ENCODE measurements at places on chromosomes 4 and X.

GRCh38 chr4:104860238-104861123, 286.2 kb upstream of the TET2 start:
- DNase-seq, result peak; percentile 82

GRCh38 chrX:18146954-18147353, 73.7 kb downstream of the BEND2 start:
- DNase-seq, result peak; percentile 39

GRCh38 chr4:81221303-81222081, 6.5 kb upstream of the PRKG2 start:
- no peak for DNase-seq

DNA sequence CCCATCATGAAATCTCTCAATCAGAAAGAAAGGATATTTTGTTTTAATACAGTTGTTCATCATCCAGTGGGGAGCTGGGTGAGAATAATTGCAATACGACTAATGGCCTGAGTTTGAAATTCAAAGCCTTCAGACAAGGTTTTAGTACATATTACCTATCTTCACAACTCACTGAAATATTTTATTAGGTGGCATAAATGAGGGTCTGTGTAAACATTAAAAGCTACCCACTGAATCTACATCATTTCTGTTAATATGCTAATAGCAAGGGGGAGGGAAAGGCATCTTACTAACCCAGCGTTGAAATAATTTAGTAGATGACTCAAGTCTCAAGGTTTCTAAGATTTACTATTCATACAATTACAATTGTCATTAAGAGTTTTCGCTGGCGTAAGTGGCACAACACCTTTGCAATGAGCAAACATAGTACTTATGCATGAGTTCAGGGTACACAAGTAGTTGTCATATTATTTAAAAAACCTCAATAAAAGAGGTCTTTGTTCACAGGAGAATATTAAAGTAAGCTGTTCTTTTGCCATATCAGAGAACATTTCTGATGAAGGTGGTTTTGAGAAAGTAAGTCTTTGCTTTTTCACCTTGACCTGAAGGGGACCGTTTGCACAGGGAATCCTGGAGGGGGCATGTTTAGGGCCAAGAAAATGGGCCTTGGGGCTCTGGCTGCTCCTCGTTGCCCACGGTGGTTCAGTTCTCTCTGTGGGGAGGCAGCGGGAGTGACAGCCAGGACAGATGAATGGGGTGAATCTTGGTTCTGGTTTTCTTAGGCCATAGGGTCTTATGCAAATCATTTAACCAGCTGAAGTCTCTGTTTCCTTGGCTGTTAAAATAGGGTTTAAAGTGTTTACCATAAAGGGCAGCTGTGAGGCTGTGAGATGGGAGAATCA, 4.5 kb upstream of the RHOH start:
- peak; percentile 40 for DNase-seq

GRCh38 chr4:85793233-85793585, 318.3 kb downstream of the ARHGAP24 start:
- DNase-seq, result no peak

- no peak for DNase-seq
These were observed 86.6 kb downstream of the HUWE1 start for GRCh38 chrX:53599781-53600396.

DNA sequence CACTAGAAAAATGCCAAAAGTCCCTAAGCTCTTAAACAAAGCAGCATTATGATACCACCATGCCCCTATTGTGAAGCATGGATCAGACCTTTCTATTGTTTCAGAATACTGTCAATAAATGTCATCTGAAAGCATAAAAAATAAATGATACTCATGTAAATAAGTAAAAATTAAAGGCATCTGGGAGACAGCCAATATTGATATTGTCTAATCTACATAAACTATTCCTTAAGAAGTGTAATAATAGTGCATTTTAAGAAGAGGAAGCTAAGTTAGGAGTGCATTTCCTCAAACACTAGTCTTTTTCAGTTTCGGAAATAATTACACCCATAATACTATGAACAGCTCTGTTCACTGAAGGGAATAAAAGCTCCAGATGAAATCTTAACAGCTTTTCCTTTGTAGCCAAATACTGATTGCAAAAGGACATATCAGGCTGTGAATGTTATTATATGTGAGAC, 181.6 kb downstream of the SPOCK3 start:
- peak; percentile 24 for DNase-seq

DNA sequence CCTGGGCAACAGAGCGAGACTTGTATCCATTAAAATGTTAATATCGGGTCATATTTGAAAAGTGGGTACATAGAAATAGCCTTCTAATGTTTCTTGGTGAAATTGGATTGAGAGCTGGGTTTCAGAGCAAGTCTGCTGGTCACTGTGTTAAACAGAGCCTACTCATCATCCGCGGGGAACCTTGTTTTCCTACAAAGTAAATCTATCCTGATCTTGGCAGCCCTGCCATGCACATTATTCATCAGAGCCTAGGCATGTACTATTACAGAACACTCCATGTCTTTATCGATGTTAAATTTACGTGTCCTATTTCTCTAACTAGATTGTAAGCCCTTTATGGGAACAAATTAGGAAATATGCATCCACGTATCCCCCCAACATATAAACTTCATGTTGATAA, 18.7 kb downstream of the SETD7 start:
- no peak for DNase-seq

DNA sequence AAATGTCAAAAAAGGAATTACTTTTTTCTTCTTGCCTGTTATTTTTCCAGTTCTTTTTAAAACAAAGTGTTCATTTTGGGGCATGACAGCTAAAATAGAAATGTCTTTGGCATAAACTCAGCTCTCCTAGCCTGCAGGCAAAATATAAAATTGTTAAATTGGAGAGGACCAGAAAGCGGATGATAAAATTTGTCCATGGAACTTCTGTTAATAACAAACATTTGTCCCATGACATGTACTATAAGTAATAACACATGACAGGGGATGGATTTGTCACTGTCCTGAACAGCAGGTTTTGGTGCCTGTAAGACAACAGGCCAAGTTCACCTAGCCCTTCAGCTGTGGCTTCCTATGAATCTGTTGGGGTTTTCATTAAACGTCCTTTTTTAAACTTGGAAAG, 184.0 kb upstream of the TTC29 start:
- no peak for DNase-seq

- DNase-seq, result peak; percentile 88
These were observed 59.3 kb downstream of the MAML3 start for GRCh38 chr4:140094438-140095420.

DNA sequence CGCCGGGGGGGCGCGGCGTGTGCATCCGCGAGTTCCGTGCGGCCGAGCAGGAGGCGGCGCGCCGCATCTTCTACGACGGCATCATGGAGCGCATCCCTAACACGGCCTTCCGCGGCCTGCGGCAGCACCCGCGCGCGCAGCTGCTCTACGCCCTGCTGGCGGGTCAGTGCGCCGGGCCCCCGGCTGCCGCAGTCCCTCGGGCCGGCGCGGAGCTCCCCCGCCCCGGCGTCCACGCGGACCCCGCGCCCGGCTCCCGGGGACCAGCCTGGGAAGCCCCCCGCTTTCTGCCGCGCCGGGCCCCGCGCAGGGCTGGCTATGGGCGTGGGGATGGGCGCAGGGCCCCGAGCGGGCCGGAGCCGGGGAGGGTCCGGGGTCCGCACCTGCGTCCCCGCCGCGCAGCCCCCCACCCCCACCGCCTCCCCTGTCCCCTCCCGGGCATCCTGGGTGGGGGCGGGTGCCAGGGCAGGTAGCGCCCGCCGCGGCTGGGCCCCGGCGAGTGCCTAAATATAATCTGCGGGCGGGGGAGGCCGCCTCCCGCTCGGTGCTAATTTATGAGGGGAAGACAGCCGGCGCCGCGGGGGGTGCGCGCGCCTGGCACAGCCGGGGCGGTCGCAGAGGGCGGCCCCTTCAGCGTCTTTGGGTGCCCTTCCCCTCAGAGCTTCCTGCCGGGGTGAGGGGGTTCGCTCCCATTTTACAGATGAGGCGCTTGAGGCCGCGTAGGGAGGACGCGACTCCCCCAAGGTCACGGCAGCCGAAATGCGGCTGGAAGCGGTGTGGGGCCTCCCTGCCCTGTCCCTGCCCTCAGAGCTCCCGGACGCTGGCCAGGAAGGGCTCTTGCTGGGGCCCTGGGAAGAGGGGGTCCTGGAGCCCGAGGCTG, 837 bp downstream of the NAT8L start:
- peak; percentile 60 for DNase-seq

DNA sequence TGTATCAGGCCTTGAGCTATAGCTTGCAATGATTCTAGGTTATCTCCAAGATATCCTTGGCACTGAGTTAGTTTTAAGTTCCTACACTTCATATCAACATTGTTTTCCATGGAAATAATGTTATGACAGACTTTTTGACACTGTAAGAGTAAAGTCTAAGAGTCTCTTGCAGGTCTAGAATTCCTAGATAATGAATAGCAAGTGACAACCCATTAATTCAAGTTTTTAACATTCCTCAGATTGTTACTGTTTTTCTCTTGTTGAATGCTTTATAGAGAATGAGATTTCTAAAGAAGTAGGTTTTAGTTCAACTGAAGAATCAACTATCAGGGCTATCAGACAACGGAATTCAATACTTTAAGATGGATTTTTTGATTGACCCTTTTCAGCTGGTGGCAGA, 276.1 kb downstream of the PPP3CA start:
- DNase-seq, result no peak

DNA sequence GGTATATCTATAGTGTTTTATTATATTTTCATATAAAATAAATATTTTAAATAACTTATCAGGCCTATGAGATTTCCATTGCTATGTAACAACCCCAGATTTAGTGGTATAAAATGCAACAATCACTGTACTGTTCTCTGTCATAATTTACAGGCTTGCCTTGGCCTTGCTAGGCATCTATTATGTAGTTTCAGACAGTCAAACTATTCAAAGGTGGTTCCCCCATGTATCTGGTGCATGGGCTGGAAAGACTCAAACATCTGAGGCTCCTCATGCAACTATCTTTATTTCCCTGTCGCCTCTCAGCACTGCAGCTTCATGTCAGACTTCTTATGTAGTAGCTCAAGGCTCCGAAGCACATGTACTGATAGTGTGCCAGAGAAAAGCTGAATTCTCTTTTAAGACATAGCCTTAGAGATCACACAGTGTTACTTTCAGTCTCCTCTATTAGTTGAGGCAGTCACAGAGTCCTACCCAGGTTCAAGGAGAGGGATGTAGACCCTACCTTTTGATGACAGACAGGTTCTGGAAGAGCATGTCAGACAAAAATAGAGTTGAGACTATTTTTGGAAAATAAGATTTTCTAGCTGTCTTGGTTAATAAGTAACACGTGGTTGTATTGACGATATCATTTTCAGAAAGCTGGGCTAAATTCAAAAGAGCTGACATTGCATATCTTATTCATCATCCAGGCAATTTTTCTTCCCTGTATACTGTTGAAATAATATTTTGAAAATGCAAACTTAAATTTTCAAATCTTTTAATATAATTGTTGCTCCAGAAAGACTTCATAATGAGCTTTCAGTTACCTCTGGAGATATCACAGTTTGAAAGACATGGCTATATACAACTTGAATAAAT, 19.4 kb downstream of the MTTP start:
- no peak for DNase-seq

DNA sequence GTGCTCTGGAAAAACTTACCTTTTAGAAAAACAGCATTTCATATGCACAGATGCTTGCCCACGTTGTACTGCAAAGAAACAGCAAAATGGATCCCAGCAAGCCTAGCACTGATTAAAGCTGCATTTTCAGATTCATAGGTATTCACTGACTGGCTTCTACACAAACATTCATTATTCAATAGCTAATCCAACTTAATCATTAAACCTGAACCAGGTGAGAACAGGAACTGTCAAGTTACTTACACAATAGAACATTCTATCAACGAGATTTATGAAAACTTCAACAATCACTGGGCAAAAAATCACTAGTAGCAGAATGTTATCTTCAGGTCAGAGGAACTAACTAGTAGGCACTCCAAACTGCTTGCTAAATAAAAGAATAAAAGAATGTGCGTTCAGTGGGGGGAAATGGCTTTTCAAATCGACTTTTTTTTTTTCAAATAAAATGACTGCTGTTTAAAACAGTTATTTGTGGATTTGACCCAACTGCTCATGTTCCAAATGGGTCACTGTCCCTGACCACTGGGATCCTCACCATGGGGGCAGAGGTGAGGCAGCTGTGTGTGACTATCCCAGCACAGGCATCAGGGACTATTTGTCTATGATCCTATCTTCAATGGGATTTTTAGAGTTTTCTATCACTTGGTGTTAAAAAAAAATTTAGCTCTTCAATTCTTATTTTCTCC, 42.3 kb downstream of the STX18 start:
- no peak for DNase-seq

DNA sequence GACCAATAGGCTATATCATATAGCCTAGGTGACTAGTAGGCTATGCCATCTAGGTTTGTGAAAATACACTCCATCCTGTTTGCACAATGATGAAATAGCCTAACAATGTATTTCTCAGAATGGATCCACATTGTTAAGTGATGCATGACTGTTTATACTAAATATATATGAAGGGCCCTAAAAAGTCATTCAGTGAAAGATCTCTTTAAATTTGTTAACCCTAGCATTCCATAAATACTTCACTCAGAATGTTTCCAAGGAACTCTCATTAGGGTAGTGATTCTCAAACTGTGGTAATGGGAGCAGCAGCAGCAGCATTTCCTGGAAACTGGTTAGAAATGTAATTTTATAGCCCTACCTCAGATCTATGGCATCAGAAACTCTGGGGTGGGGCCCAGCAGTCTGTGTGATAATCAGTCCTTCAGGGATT, 74.9 kb downstream of the PRRG1 start:
- no peak for DNase-seq

DNA sequence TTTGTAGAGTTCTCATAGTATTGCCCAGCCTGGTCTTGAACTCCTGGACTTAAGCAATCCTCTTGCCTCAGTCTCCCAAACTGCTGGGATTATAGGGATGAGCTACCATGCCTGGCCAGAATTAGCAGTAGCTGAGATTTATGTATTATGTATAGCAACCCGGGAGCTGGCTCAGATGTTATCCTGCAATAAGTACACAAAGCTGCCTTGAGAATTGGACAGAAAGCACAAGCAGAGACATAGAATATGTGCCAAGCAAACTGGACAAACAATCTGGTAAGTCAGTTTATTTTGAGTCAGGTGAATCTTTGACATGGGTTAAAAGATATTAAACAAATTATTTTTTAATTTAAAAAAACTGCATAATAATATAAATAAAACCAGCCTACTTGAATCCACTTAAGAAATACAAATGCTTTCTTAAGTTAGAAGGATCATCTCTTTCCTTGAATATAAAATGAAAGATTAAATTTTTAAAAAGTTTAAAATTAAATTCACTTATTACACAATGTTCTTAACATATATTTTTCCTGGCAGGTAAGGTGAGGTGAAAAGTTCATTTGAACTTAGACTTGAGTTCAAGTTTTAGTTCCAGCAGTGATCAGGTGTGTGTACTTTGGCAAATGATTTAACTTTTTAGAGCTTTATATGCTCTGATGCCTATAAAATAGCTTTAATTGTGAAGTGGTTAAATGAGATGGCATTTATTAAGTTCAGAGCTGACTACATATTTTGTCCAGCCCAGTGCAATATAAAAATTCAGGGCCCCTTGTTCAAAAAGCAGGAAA, 87.8 kb upstream of the ACSL1 start:
- DNase-seq, result no peak

DNA sequence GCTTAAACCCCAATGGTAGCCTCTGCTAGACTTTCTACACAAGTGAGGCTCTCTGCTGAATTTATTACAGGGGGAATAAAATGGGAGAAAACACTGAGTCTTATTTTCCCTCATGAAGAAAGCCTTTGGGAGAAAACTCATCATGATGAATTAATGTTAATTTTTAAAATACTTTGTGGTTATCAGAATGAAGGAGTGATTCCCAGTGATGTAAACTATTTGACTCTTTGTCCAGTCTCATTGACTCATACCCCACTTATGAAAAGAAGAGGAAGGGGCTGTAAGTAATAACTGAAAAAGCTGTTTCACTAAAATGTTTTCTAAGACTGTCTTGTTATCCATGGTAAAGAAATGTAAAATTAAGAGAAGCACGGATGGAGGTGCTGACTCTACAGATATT, 208.8 kb downstream of the GRIA3 start:
- no peak for DNase-seq
